Activated naive CD4-positive, alpha-beta T cell treated with anti-CD3 and anti-CD28 coated beads, Interleukin-2, amount 10 ng/mL, durations not matched to agents 5 hours and 36 hours (primary cell): ENCODE measurements at places on chromosomes 1 and 21. TPM values are rescaled to one million over a fixed set of nuclear protein-coding genes. Genes with fewer than 3 reads are reported as not detected.

The MX1 gene
- 160 TPM for total RNA-seq

The KDF1 gene
- total RNA-seq, result 0.41 TPM

The MRAP gene
- not detected for total RNA-seq

The MTR gene
- 40.8 TPM for total RNA-seq

The CHIA gene
- total RNA-seq, result not detected

The PRAMEF10 gene
- total RNA-seq, result not detected

The FCGR1A gene
- not detected for total RNA-seq

The FCRL5 gene
- not detected for total RNA-seq

The CFH gene
- 1.7 TPM for total RNA-seq

The NLRP3 gene
- total RNA-seq, result 4.1 TPM

The MYOM3 gene
- total RNA-seq, result not detected

The HUNK gene
- 0.26 TPM for total RNA-seq

The REN gene
- not detected for total RNA-seq

The EEIG2 gene
- total RNA-seq, result 12.2 TPM

The VWA5B1 gene
- 0.05 TPM for total RNA-seq

The INTS11 gene
- 112 TPM for total RNA-seq

The JAM2 gene
- total RNA-seq, result 0.30 TPM

The A3GALT2 gene
- not detected for total RNA-seq

The SDE2 gene
- total RNA-seq, result 16.6 TPM

The CCNL2 gene
- total RNA-seq, result 120 TPM

The SAMSN1 gene
- total RNA-seq, result 78.9 TPM

The RER1 gene
- total RNA-seq, result 130 TPM

The CFHR4 gene
- total RNA-seq, result not detected

The NHLH1 gene
- 0.18 TPM for total RNA-seq

The RCSD1 gene
- 169 TPM for total RNA-seq

The SHCBP1L gene
- total RNA-seq, result not detected

The TCHHL1 gene
- total RNA-seq, result not detected

The TRAPPC3 gene
- total RNA-seq, result 56.2 TPM

The OR10J1 gene
- total RNA-seq, result not detected

The KCNN3 gene
- total RNA-seq, result 0.03 TPM
